ENCODE measurements at places on chromosomes 11 and 22.
A peak's percentile ranks its signal among the peaks of the same experiment; 100 is the strongest.

- DNase-seq, result no peak
Observed at GRCh38 chr11:36564376-36565030, 3.3 kb upstream of the RAG1 start.

DNA sequence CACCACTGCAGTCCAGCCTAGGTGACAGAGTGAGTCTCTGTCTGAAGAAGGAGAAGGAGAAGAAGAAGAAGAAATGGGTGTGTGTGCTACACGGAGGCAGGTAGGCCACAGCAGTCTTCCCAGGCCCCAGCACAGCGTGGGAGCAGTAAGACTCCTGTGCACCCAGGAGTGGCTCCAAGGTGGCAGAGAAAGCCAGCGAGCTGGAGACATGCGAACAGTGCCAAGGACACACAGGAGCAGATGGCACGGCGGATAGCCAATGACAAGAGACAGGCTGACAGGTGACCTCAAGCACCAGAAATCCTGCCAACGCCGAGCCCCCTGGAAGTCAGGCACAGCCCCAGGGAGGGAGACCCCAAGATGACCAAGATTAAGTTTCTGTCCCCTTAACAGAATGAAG is 9.0 kb upstream of the SCGB1A1 start:
- DNase-seq, result no peak

DNA sequence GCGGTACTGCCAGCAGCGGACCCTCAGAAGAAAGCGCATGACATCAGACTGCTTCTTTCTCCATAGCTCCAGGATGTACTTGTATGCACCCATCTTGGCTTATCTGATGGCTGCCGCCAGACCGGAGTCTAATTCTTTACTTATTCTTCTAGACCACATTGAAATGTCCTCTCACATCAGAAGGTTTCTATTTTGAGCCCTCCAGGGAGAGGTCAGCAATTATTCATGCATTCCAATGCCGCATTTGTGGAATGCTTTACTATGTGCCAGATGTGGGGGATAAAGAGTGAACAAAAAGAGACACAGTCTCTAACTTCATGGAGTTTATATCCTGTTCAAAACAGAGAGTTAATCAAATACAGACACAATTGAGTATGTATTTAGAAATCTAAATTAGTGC is 230.1 kb downstream of the MIAT start:
- DNase-seq, result no peak

DNA sequence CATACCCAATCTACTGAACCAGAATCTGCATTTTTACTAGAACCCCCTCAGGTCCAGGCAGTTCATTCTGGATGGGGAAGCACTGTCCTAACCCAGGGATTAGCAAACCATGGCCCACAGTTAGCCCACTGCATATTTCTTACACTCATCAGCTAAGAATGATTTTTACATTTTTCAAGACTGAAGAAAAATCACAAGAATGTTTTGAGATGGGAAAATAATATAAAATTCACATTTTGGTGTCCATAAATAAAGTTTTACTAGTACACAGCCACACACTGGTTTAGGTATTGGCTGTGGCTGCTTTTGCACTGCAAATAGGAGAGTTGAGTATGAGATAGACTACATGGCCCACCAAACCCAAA is 59.4 kb downstream of the PPFIBP2 start:
- DNase-seq, result no peak

GRCh38 chr11:70135625-70136059 is 57.5 kb downstream of the ANO1 start:
- no peak for DNase-seq

- DNase-seq, result peak; percentile 62
Observed at GRCh38 chr11:128715691-128716561, 22.1 kb downstream of the FLI1 start.

GRCh38 chr11:76270389-76270788 is 64.1 kb upstream of the WNT11 start:
- DNase-seq, result no peak

DNA sequence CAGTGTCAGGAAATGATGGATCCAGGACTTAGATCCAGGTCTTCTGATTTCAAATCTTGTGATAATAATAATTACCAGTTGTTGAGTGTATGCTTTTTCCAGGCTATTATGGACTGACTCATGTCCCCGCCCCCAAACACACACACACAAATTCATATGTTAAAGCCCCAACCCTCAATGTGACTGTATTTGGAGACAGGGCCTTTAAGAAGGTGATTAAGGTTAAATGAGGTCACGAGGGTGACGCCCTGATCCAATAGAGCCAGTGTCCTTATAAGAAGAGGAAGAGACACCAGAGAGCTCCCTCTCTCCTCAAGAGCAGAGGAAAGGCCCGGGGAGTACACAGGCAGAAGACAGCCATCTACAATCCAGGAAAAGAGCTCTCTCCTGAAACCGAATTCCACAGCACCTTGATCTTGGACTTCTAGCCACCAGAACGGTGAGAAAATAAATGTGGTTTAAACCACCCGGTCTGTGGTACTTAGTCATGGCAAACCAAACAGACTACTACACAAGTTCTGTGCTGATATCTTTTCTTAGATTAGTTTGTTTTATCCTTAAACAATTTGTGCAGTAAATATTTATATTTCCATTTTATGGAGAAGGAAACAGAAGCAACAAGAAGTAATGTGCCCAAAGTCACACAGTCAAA is 8.2 kb downstream of the TMPRSS5 start:
- no peak for DNase-seq

- DNase-seq, result no peak
Observed at GRCh38 chr22:39666926-39667325, 96.4 kb downstream of the CACNA1I start.

GRCh38 chr11:122181893-122182292 is 65.9 kb upstream of the BLID start:
- no peak for DNase-seq

DNA sequence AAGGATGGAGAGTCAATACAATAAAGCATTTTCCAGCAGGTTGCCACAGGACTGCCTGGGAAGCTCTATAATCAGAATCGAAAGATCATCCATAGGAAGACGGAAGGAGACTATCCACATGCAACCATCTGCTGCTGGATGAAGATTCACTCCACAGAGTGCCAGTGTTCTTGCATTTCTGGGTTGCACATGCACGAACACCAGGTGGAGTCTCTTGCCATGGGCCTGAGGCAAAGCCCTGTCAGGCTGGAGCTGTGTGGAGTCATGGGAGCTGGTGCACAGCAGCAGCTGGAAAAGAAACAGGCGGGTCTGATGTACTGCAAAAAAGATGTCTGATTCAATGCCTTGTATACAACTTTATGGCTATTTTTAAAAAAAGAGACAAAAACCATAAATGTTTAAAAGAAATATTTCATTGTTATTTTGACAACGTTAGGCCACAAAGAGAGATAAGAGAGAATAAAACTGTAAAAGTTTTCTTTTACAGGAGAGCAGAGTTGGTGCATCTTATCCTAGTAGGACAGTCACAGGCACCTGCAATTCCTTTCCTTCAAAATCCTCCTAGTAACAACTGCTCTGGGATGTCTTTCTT is 12.9 kb upstream of the FAT3 start:
- no peak for DNase-seq

GRCh38 chr11:76578654-76579055 is 91.9 kb downstream of the LRRC32 start:
- no peak for DNase-seq

DNA sequence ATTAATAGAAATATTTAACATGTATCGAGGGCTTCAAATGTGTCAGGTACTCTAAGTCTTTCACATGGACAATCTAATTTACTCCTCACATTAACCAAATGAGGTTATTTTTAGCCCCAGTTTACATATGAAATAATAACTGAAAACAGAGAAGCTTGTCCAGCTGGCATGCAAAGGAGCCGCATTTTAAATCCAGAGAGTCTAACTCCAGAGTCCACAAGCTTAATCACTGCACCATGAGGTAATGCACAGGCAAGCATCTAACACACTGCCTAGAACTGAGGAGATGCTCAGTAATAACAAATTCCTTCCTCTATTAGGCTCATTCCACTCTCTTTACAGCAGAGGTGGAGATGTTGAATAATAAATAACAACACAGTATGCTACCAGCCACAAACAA is 165.7 kb upstream of the GUCY1A2 start:
- DNase-seq, result no peak

GRCh38 chr11:45942381-45942780 is 19.9 kb downstream of the LARGE2 start:
- no peak for DNase-seq

- DNase-seq, result no peak
Observed at GRCh38 chr11:128825050-128825784, 41.9 kb downstream of the KCNJ1 start.

GRCh38 chr22:25845985-25846745 is 104.2 kb downstream of the MYO18B start:
- DNase-seq, result no peak

- peak; percentile 88 for DNase-seq
Observed at GRCh38 chr22:36977401-36977861, 41.8 kb downstream of the TST start.

DNA sequence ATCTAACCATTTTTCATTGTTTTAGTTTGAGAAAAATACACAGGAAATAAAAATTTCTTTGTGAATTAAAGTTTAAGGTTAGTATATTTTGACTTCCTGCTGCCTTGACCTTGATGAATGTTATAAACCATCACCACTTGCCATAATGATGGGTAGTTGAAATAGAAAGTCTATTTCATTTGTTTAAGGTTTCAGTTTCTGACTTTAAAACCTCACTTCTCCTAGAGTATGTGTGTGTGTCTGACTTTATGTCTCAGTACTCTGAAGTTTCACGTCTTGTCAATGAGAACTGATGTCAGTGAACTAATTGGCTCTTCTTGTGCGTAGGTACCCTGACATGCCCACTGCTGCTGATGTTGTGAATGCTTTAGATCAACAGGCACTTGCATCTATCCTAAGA is 188.2 kb downstream of the METTL15 start:
- DNase-seq, result no peak

DNA sequence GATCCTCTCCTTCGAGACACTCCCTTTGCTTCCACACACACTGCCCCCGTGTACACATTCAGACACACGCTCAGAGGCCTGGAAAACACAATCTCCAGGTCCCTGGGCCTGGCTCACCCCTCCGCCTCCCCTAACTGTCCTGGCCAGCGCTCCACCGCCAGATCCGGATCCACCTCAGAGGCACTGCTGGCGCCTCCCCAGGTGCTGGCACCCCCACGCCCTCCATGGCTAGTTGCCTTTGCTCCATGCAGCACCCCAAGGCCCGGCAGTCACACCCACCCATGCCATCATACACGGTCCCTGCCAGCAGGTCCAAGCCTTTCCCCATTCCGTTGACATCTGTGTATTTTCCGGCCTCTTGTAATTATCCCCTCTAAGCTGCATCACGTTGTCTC is 11.1 kb downstream of the SPTBN2 start:
- DNase-seq, result no peak

GRCh38 chr22:20354238-20354975 is 34.5 kb upstream of the DGCR6L start:
- no peak for DNase-seq

DNA sequence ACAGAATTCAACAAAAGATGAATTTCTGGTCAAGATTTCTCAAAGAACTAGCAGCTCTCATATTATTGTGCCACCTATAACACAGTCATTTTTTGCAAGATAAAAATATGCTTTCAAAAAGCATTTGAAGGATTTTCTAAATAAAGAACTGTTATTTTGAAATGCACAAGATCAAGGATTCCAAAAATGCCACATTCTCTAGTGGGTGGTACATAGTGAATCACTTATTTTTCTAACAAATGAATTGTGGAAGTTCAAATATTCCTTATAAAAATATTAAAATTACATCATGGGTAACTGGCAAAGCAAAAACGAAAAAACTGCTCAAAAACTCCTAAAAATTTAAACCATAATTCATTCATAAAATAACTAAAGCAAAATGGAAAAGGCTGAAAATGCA is 2.1 kb downstream of the RNF141 start:
- DNase-seq, result no peak

DNA sequence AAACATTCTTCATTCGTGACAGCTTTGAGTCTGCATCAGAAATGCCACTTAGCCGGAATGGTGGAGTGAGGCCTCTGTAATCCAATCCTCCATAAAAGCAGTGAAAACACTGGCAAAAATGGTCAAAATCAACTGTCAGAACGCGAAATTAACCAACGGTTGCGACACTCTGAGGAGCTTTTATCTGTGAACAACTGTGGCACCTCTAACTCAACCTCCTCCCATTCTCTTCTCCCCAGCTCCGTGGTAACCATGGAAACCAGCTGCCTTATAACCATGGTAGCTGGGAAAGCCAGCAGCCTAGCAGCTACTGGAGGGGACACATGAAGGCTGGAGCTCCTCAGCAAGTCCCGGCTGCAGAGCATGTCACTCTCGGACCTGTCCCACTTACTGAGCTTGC is 20.3 kb downstream of the AP2A2 start:
- no peak for DNase-seq

DNA sequence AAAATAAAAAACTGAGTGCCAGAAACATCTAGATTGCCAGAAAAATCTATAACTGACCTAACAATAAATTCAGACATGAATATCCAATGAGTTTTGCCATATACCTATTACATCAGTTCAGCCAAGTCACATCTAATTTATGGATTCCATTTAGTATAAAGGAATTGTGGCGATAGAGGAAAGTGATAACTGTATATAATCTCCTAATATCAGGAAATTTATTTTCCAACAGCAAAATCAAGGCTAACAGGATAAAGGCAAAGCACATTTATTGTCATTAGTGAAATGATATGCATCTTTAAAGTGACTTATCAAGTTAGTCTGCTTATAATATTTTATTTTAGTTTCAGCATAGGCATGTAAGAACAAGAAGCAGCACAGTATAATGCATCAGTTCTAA is 298.2 kb upstream of the PITPNB start:
- DNase-seq, result no peak

- no peak for DNase-seq
Observed at GRCh38 chr11:62909107-62909894, 11.9 kb downstream of the CHRM1 start.

DNA sequence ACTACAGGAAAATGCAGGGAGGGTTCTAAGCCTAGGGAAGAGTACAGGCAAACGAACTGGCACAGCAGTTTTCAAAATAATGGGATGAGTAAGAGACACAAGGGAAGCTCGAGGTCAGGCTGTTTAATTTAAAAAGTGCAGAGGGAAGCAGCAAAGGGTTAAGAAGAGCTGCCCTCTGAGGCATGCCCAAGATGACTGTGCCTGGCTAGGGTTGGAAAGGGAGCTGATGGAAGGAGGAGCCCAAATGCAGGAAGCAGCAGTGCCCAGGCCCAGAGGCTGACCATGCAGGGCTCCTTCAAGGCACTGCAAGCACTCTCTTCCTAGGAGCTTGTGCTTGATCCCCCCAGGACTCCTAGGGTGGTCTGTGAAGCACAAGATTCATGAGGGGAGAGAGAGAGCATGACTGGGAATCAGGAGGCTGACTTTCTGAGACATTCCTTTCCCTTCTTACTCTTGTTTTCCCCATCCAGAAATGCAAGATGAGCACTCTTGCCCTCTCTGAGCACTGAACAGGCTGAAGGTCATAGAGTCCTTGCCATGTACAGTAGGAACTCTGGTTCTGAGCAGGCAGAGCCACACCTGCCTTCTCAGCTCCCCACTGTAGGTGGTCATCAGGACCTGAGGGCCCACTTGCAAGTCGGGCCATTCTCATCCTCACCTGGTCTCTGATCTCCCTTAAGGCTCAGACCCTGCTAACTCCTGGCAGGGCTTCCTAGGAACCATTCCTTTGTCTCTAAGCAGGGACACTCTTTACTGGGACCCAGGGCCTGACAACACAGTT is 46.7 kb upstream of the DRD2 start:
- DNase-seq, result peak; percentile 7

Data from activated CD8-positive, alpha-beta memory T cell treated with anti-CD3 and anti-CD28 coated beads for 24 hours (primary cell).